Activated naive CD8-positive, alpha-beta T cell treated with anti-CD3 and anti-CD28 coated beads, Interleukin-2, amount 10 ng/mL, durations not matched to agents 7 days and 5 days (primary cell): ENCODE measurements at places on chromosomes 5 and 9. TPM values are rescaled to one million over a fixed set of nuclear protein-coding genes. Genes with fewer than 3 reads are reported as not detected.
A peak's percentile ranks its signal among the peaks of the same experiment; 100 is the strongest.

Gene CDH12
- total RNA-seq: not detected

Gene SGCD
- total RNA-seq: 0.30 TPM

Gene FIBCD1
- total RNA-seq: not detected

DNA sequence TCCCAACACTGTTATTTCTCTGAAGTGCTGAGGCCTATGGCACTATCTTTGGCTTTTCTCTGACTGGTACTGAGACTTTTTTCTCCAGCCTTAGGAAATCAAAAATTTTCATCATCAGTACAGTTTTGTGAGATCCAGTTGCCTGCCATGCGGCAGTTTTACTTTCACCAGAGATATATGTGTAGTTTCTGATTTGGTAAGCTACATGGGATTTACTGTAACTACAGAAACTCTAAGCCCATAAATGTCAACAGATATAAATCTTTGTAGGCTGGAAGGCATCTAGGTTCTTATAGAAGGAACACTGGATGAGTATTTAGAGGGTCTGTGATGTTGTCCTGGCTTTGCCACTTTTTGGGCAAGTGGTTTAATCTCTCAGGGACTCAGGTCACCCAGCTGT, 69.0 kb downstream of the DOCK2 start:
- H3K36me3 ChIP-seq: peaks cover 41% of the 10 kb centered on the region
- H3K27me3 ChIP-seq: no peaks in the 10 kb centered on the region
- H3K4me3 ChIP-seq: no peak overlapping the region

DNA sequence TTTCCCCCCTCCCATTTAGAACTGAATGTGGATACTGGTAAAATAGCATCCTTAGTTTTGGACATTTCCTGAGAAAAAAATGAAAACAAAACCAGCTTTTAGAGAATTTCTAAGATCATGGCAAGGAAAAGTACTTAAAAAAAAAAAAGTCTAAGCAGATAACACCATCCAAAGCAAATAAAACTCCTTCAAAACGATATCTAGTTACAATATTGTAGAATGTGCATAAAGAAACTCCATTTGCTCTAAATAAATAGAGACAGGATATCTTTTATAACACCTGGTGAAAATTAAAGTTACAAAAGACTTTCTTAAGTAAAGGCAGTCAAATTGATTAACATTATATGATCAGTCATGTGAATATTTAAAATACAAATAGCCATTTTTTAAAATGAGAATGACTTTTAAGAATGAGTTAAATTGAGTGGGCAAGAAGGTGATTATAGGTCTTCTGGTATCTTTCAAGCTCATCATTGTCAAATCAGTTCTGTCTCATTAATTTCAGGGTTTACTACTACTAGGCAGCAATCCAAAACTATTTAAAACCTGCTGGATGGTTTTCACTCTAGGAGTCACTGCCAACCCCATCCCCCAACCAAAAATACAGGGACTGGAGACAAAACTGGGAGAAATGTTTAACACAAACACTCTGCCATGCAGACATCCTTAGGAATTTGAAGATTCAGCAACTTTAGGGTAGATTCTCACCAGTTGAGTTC, 382.6 kb downstream of the ADGRV1 start:
- peak overlapping the region; percentile 37 for H3K27ac ChIP-seq
- peaks cover 8% of the 10 kb centered on the region for H3K4me1 ChIP-seq
- no peaks in the 10 kb centered on the region for H3K36me3 ChIP-seq
- H3K4me3 ChIP-seq: no peak overlapping the region

- DNase-seq: no peak
- no peak overlapping the region for H3K27ac ChIP-seq
- H3K4me3 ChIP-seq: no peak overlapping the region
- peaks cover 6% of the 10 kb centered on the region for H3K36me3 ChIP-seq
- H3K27me3 ChIP-seq: no peaks in the 10 kb centered on the region
- peaks cover 11% of the 10 kb centered on the region for H3K4me1 ChIP-seq
These were observed 14.5 kb downstream of the GSN start for GRCh38 chr9:121282277-121283079.
